ENCODE measurements at places on chromosomes 12 and 14.

GRCh38 chr14:45699471-45699870 is 446.5 kb upstream of the MIS18BP1 start:
- DNase-seq = no peak

GRCh38 chr12:6229224-6230218 is 29.3 kb downstream of the CD9 start:
- no peak for DNase-seq

GRCh38 chr12:46438719-46439319 is 66.2 kb upstream of the SLC38A2 start:
- DNase-seq = no peak

DNA sequence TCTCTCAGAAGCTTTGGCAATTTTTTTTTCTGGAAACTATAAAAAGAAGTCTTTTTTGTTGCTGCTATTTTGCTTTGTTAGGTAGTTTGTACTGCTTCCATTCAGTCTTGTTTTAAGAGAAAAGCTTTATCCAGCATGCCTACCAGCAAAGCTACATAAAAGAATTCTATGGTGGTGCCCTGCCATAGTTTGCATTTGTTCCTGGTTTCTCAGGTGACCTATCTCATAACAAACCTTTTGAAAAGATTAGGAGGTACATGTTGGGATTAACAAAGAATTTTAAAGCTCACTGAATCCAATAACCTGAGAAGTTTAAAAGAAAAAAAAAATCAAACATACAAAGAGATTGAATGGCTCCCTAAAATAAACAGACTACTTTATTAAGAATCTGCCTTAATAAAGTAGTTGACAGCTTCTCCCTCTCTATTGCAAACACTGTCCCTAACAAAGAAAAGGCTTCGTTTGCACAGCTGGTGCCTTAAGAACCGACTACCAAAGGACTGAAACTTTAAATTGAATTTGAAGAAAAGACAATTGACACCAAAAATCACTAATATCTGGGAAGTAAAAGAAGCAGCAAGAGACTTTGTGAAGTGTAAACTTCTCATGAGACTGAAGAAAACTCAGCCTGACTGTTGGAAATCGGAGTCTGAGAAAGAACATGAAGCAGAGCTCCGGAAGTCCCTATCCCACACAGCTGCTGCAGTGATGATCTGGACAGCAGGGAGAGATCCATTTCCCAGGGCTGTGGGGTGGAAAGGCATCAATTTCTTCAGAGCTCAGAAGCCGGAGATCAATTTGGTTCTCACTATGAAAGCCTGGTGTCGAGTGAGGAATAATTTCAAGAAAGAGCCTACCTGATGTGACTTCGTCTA is 102.7 kb upstream of the PLEKHA5 start:
- DNase-seq = no peak

GRCh38 chr12:46390881-46391280 is 18.3 kb upstream of the SLC38A2 start:
- no peak for DNase-seq

GRCh38 chr14:77018785-77019184 is 9.7 kb downstream of the IRF2BPL start:
- no peak for DNase-seq

- DNase-seq = no peak
Measured at GRCh38 chr12:40827683-40828592, 135.7 kb downstream of the CNTN1 start.
